Stromal cell of bone marrow (primary cell): ENCODE measurements at places on chromosomes 2 and 18.
A peak's percentile ranks its signal among the peaks of the same experiment; 100 is the strongest.

GRCh38 chr18:24031318-24031717 is 16.8 kb downstream of the TTC39C start:
- no peak for DNase-seq

DNA sequence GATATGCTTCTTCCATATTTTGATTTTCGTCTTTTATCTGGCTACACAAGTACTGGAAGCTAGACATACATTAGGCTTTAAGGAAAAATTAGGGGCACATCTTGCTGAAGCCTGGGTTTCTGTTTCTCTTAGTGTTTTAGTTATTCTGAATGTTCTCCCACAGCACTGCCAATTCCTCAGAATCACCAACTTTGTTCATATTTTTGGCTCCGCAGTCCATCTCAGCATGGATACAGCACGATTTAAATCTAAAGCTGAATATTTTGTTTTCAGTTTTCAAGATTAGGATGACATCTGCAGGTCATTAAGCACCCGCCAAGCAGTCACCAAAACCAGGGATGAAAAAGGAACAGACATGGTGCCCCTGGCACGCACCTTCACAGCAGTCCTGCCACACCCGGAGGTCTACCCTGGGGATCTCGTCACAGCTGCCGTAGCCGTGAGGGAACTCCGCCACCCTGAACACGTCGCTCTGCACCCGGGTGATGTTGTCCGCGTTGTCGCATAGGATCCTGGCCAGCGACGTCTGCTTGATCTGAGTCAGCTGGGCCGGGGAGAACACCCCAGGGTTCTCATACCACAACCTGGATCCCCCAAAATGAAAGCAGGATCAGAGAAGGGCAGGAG is 101.2 kb downstream of the PXDN start:
- DNase-seq = no peak

DNA sequence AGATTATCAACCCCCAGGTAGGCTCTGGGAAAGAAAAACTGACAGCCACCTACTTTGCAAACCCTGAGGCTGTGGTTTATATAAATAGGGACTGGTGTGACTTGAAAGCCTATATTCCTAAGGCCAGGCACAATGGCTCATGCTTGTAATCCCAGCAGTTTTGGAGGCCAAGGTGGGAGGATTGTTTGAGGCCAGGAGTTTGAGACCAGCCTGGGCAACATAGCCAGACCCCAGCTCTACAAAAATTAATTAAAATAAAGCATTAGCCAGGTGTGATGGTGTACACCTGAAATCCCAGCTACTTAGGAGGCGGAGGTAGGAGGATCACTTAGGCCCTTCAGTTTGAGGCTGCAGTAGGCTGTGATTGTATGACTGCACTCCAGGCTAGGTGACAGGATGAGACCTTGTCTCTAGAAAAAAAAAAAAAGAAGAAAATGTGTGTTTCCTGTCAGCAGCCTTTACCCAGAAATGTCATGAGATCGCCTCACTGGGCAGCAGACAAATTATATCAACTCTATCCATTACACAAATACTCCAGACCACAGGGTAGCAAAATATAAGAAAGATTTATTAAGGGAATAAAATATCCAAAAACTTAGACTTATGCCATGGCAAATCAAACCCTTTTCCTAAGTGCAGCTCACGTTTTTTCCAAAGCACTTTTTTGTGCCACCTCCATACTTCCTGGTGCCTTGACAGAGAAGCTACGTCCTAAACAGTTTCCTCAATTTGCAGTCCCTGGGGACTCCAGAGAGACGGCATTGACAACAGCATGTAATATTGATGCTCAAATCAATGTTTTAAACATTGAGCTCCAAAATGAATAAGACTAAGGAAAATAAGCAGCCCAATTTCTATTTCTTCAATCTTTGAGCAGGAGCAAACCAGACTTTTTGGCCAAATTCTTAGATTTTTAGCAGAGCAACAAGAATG is 190.8 kb upstream of the NDUFV2 start:
- no peak for DNase-seq

DNA sequence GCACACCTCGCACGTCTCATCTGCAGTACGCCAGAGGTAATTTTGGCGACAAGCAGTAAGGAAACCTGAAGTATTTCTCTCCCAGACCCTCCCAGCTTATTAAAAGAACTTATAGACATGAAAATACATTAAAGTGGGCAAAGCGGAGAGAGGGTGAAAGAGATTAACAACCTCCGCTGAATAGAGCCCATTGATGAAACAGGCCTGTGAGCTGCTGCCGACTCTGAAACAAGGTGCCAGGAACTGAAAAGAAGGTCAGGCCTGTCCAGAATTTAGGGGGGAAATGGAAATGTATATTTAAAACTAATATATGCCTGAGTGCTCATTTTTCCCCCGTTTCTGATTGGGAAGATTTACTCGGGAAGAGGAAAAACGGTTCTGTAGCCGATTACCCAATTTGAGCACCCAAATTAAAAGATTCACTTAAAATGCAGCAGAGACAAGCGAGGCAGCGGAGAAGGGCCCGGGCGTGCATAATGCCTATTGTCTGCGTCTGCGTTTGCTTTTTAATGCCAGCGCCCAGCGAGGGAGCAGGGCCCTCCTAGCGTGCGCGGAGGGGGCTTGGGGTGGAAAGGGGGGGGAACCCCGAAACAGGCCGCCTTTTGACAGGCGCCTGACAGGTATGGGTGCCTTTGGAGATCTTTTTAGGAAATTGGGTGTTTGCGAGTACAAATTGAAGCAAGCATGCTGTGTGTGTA is 316.2 kb downstream of the GBX2 start:
- no peak for DNase-seq

- no peak for DNase-seq
Observed at GRCh38 chr2:148301362-148301761, 280.5 kb downstream of the MBD5 start.

DNA sequence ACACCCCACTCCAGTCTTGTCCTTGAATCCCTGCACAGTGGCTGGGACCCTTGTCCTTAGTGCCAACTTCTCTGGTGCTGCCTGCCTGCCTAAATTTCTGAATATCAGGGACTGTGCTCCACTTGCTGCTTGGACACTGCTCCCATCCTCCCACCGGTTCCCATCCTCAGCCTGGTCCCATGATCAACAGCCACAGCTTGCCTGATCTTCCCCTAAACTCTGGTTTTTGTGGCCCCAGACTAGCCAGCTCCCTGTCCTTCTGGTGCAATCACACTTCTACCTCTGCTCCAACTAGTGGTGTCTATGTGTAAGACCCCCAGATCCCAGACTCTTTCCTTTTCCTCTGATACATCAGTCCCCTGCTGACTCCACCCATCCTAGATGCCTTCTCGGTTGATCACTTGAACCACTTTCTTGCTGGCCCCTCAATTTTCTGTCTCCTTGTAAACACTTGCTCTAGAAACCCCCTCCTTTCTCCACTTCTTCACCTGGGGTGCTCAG is 37.2 kb upstream of the POLE4 start:
- no peak for DNase-seq

GRCh38 chr2:168988755-168989154 is 42.4 kb downstream of the ABCB11 start:
- DNase-seq = no peak

GRCh38 chr2:48504647-48505327 is 25.2 kb upstream of the STON1 start:
- peak; percentile 33 for DNase-seq

DNA sequence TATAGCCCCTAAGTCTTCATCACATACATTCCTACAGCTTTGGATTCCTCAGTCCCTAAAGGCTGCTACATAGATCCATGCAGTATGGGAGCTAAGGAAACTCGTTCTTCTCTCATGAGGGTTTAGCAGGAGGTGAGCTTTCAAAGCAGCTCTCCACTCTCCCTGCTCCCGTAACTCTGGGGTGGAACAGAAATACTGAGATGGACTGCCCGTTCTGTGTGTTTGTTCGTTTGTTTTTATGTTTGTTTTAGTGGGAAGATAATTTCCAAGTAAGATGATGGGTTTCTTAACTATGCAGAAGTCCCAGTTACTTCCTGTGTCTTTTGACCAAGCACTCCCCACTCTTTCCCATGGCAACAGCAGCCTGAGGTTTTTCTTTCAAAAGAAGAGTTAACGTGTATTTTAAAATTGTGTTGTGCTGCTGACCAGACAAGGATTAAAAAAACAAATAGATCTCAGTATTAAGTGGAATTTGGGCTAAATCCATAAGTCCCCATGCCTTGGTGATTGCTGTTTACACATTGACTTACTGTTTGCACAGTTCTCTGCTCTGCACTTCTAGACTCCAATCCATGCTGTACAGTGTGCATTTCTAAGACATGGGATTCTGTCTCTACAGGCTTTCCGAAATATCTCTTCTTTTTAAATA is 156.4 kb upstream of the SH3BP4 start:
- DNase-seq = peak; percentile 13

DNA sequence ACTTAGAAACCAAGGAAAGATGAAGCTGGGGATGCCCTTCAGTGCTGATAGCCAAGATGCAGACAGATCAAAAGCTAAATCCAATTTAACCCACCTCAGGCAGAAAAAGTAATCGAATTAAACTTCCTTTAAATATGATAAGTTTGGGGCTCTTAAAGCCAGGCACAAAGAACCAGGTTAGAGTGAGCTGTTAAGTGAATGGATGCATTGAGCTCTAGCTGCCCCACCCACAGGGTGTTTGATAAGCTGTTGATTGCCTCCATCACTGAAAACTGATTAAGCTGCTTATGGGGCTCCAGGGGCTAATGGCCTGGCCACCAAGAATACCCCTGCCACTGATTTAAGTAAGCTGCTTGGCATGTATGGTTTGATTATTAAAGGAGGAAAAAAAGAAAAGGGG is 119.8 kb downstream of the PLEKHM3 start:
- DNase-seq = no peak

DNA sequence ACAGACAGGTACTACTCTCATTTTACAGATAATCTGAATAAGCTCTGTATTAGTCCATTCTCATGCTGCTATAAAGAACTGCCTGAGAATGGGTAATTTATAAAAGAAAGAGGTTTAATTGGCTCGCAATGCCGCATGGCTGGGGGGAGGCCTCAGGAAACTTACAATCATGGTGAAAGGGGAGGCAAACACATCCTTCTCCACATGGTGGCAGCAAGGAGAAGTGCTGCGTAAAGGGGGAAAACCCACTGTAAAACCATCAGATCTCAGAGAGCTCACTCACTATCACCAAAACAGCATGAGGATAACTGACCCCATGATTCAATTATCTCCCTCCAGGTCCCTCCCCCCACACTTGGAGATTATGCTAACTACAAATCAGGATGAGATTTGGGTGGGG is 254.4 kb downstream of the KCNE4 start:
- no peak for DNase-seq

DNA sequence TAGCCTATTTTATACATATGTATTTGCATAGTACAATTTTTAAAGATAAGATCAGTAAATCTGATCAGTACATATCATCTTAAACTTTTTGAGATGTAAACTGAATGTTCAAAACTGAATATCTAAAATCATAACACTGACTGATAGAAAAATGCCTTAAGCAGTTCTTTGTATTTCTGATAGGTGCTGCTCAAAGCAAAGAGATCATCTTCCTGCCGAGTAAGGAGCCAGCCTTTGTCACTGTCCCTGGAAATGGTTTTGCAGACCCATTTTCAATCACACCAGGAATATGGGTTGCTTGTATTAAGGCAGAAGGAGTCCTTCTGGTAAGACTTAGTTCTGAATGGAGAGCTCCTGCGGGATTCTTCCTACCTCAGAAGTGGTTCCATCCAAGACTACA is 135.0 kb downstream of the LAMA3 start:
- no peak for DNase-seq

- DNase-seq = peak; percentile 0
Observed at GRCh38 chr2:183614799-183615435, 490.7 kb downstream of the NUP35 start.

GRCh38 chr2:88658326-88658725 is 31.1 kb upstream of the EIF2AK3 start:
- peak; percentile 77 for DNase-seq

- no peak for DNase-seq
Observed at GRCh38 chr2:149903626-149904025, 316.1 kb upstream of the MMADHC start.

DNA sequence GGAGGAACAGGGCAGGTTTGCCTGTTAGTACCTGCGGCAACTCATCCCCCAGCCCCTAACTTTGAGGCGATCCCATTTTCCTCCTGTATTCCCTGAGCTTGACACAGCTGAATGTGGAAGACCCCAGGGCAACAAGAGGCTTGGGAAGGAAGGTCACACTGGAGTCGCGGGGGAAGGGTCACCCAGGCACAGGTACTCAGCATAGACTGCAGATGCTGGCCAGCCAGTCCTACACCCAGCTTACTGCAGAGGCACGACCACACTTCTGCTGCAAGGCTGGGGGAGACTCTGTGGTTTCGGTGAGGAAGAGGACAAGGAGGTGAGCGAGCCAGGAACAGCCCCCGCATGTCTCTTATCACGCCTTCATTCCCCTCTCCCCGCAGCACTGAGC is 91.5 kb downstream of the MALT1 start:
- no peak for DNase-seq
